Fibroblast of pulmonary artery (primary cell): ENCODE measurements at places on chromosomes 12 and 14.

GRCh38 chr14:89425931-89426330 lies 8.9 kb upstream of the FOXN3 start:
- DNase-seq = peak; percentile 98

- no peak for DNase-seq
Observed at GRCh38 chr14:39451811-39452210, 19.6 kb upstream of the FBXO33 start.

GRCh38 chr12:39440781-39441180 lies 2.1 kb downstream of the KIF21A start:
- DNase-seq = no peak

- no peak for DNase-seq
Observed at GRCh38 chr12:106300761-106301160, 1.8 kb upstream of the TCP11L2 start.

DNA sequence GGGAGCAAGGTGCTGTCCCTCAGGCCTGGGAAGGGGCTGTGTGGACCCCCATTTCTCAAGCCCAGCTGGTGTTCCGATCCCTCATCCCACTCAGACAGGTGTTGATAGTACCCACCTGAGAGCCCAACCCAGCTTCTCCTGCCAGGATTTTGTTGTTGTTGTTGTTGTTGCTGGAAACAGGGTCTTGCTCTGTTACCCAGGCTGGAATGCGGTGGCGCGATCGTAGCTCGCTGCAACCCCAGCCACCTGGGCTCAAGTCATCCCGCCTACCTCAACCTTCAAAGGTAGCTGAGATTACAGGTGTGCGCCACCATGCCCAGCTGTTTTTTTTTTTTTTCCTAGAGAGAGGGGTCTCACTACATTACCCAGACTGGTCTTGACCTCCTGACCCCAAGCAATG lies 209.9 kb downstream of the PHETA1 start:
- no peak for DNase-seq

GRCh38 chr14:46887144-46887543 lies 235.6 kb upstream of the RPL10L start:
- no peak for DNase-seq

GRCh38 chr12:836952-837351 lies 84.6 kb downstream of the WNK1 start:
- no peak for DNase-seq

DNA sequence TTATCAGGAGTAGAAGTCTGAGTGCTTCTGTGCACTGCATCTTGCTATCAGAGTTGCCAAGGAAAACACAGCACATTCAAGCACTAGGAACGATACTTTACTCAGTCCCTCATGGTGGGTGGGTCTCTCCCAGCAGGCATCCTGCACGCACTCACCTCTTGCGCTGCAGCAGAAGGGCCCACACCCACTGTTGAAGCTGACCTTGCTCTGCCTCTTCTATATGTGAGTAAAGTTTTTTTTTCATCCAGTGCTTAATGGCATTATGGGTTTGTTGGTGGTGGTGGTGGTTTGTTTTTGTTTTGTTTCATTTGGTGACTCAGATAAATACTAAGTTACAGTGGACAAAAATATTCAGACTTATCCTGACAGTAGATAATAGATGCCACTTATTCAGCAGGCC lies 348.5 kb downstream of the EGLN3 start:
- DNase-seq = no peak

DNA sequence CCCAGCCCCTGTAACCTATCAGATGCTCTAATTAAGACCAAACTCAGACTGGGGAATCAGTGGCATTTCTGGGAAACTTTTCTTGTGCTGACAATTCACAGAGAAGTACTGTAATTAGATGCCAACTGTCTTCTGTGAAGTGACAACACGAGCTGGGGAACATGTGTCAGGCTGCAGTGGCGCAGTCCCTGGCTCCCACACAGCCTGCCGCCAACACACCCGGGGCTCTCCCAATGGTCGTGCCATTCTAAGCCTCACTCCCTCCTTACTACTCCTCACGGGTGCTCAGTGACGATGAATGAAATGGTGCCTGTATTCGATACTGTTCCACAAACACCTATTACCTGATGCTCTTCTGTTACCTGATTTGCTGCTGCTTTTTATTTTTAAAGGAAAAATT lies 18.6 kb downstream of the GARIN2 start:
- no peak for DNase-seq

GRCh38 chr14:91835197-91835919 lies 32.0 kb downstream of the TC2N start:
- DNase-seq = no peak

DNA sequence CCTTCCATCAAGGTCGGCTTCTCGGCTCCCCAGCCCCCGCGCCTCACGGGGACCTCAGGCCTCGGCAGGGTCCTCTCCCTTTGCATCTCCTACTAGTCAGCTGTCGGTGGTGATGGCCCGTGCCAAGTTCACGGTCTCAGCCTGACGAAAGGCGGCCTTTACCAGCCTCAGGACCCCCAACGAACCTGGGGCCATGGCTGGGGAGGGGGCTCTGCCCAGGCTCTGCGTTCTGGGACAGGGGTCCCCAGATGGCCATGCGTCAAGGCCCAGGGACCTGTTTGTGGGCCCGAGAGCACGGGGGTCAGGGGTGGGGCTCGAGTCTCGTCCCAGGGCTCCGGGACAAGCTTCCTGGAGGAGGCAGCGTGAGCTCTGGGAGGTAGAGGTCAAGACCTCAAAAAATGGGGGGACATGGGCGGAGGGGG lies 32.8 kb upstream of the DEGS2 start:
- no peak for DNase-seq

DNA sequence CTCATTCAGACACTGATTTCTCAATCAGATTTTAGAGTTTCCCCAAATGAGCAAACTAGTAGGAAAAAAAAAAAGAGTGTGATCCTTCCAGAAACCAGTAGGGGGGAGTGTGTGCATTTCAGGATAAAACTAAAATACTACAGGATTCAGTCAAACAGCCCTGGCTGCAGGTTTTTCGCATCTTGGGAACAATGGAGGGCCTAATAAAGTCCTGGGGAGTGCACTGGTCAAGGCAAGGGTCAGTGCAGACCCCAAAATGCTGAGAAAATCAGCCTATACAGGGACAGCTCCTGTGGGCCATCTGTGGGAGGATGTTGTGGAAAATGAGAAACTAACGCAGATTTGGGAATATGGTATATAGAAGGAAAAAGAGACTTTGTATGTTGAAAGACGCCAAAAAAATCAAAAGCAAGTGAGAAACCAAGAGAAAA lies 22.2 kb upstream of the ABCD4 start:
- DNase-seq = peak; percentile 58

DNA sequence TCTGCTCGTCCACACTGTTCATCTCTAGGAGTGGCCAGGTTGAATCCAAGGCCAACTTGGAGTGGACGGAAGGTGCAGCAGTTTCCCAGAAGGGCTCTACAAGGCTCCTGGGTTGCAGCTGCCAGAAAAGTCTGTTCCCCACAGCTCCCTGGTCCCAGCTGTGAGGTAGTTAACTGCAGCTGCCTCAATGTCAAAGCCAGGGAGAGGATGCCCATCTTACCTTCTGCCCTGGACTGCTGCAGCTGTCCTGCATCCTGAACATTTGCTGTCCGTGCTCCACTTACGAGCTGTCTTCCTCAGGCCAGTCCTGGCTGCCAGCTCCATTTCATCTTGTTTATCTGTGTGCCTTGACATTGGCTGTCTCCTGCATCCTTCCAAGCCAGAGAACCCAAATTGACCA lies 227.3 kb downstream of the SLC41A2 start:
- no peak for DNase-seq

DNA sequence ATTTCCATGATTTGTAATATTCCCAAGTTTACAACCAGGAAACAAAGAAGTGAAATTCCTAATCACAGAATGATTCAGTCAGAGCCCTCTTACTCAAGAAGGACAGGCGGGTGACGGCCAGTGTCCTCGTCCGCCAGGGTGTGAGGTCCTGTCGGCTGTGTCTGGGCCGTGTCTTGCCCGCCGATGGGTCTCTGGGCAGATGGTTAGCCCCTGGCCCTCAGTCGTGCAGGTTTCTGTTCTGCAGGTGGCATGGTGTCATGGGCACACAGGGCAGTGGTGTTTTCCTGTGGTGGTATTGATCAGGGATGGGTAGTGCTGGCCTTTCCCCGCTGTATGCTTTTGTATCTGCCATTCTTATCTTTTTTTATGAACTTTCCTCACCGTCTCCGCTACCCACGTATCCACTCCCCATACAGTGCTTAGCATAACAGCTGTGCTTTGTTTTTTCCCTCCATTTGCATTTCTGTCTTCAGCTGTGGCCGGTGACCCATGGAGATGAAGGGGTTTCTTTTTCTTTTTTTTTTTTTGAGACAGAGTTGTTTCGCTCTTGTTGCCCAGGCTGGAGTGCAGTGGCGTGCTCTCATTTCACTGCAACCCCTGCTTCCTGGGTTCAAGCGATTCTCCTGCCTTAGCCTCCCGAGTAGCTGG lies 100.7 kb downstream of the TSPAN9 start:
- no peak for DNase-seq

DNA sequence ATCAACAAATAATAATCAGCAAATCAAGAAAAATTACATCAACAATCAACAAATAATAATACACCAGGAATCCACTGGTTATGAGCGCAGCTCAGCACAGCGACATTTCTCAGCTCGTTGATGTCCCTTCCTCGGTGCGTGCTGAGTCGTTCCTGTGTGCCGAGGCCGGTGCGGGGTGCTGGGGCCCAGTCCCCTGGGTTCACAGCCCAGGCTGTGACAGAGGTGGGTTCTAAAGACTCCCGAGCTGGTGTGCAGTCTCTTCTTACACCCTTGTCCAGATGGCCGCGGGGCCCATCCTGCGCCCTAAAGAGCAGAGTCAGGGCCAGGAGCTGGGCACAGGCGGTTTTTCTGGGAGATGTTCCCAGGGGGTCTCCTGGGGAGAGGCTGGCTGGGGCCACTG lies 26.9 kb upstream of the TRAF3 start:
- DNase-seq = no peak
